ENCODE measurements at places on chromosomes 16 and 17. TPM values are rescaled to one million over a fixed set of nuclear protein-coding genes. Genes with fewer than 3 reads are reported as not detected.

DNA sequence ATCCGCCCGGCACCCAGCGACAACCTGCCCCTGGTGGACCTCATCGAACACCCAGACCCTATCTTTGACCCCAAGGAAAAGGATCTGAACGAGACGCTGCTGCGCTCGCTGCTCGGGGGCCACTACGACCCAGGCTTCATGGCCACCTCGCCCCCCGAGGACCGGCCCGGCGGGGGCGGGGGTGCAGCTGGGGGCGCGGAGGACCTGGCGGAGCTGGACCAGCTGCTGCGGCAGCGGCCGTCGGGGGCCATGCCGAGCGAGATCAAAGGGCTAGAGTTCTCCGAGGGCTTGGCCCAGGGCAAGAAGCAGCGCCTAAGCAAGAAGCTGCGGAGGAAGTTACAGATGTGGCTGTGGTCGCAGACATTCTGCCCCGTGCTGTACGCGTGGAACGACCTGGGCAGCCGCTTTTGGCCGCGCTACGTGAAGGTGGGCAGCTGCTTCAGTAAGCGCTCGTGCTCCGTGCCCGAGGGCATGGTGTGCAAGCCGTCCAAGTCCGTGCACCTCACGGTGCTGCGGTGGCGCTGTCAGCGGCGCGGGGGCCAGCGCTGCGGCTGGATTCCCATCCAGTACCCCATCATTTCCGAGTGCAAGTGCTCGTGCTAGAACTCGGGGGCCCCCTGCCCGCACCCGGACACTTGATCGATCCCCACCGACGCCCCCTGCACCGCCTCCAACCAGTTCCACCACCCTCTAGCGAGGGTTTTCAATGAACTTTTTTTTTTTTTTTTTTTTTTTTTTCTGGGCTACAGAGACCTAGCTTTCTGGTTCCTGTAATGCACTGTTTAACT lies 1.0 kb downstream of the NOG start:
- DNase-seq: no peak

GRCh38 chr17:7346761-7347614 lies 5.0 kb upstream of the KCTD11 start:
- no peak for DNase-seq

- DNase-seq: peak; percentile 41
These were observed 2.5 kb upstream of the CORO6 start for GRCh38 chr17:29625037-29625750.

DNA sequence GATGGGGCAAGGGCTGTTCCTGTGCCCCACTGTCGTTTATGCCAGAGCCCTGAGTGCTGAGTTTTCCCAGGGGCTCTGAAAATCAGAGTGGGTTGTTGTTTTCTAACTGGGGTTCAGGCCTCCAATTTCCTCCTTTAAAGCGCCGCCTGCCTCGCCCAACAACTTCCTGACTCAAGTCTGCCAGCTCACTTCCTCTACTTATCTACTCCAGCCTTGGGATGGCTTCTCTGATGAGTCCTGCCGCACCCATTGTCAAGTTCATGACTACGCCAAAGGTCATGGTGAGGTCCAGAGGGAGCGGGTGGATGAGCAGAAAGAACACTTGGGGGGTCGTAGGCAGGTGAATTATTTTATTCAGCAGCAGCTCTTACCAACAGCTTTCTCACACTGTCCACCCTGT lies 104.7 kb downstream of the UTP18 start:
- no peak for DNase-seq

DNA sequence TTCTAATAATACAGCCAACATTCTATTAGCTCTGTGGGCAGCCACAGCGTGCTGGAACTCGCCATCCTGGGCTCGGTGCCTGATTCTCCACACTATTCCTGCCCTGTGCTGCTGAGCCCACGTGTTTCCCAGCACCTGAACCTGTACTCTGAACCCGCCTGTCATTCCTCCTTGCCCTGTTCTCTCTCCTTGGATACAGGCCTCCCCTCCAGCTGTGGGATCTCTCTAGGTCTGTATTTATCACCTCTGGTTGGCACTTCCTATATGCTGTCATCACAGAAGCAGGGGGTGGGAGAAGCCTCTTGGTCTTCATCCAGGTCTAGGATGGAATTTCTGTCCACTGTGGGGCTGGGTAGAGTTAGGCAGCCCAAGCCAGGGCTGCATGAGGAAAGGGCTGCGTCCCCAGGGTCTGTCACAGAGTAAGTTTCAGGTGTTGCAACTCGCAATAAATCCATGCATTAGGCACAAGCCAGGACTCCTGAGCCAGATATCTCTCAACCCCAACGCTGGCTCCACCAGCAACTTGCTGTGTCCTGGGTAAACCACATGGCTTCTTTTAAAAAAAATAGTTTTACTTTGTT lies 56.0 kb downstream of the ABAT start:
- DNase-seq: peak; percentile 37

- DNase-seq: no peak
These were observed 383.2 kb upstream of the CCL2 start for GRCh38 chr17:33871720-33872540.

The KRT32 gene
- total RNA-seq: not detected

GRCh38 chr16:83967838-83968305 lies at the start of gene NECAB2:
Gene NECAB2, plus strand, starts transcription at chr16:83968244. Its CDS starts 405 bp downstream, at chr16:83968649.
- DNase-seq: no peak

The CETP gene
- total RNA-seq: 0.55 TPM

The OR4D1 gene
- not detected for total RNA-seq

DNA sequence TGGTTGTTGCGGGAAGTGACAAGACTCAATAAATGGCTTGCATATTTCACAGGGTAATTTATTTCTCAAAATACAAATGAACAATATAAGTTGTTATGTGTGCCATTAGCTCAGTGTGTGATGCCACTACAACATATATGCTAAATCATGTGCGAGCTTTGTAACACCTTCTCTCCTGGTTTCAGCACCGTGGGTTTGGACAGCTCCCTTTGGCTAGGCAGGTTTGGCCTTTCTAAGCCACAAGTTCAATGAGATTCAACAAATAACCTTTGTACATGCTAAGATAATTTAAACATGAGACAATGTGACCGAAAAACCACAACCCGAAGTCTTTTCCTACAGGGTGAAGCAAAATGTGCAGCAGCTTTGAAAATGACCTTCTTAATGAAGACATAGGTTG lies 563.9 kb downstream of the TMEM114 start:
- DNase-seq: no peak

DNA sequence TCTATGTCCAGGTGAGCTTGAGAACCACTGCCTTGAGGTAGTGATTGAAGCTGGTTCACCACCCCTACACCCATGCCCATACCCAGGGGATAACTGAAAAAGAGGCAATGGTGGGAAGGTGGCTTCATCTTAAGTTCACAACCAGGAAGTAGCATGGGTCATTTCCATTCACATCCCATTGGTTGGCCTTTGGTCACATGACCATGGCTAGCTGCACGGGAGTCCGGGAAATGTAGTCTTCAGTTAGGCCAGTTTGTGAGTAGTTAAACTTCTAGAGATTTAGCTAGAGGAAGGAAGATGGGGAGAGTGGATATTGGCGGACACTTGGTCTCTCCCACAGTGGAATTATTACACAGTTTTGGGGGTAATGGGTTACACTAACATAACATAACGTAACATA lies 92.9 kb downstream of the RGS9 start:
- no peak for DNase-seq

DNA sequence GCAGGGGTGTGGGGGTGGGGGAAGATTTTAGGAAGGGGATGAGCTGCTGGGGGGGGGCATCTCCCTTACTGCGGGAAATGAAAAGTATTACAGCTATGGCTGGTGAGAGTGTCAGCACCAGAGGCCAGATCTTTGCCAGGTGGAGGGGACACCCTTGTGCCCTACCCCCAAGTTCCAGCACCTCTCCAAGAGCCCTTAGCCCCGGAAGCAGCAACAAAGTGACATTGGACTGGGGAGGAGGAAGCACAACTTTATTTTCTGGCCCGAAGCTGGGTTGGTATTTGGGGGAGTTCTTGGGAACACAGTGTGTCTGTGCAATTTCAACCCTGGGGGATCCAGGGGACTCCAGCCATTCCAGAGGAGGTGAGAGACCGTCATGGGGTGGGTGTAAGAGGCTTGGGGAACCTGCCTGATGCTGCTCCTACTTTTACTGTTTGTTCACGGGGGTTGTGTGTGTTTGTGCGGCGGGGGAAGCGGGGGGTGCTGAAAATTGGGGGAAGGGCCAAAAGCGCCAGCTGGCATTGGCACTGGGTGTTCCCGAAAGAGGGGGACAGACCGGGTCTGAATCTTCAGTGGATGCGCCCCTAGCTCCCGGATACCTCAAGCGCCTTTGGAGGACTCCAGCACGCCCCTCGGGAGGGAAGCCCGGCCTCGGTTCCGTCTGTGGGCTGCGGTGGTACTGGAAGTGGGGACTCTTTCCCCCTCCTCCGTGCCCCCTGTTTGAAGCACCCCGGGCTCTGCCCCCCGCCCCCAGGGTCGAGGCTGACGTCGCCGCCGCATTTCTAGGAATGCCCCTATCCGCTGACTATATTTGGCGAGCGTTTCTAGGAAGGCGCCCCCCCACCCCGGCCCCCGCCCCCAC lies 230.3 kb downstream of the MRTFB start:
- DNase-seq: peak; percentile 77

DNA sequence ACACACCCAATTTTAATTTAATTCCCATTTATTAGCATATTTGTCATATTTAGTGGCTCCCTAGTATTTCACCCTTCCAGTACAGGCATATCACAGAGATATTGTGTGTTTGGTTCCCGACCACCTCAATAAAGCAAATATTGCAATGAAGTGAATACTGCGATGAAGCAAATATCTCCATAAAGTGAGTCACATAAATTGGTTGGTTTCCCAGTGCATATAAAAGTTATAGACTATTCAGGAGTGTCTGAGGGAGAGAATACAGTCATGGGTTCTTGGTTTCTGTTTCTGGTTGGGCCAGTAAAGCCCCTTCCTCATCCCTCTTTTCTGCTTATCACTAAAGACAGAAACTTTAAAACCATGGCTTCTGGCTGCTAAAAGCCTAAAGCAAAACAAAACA lies 295.4 kb upstream of the AXIN2 start:
- DNase-seq: no peak

DNA sequence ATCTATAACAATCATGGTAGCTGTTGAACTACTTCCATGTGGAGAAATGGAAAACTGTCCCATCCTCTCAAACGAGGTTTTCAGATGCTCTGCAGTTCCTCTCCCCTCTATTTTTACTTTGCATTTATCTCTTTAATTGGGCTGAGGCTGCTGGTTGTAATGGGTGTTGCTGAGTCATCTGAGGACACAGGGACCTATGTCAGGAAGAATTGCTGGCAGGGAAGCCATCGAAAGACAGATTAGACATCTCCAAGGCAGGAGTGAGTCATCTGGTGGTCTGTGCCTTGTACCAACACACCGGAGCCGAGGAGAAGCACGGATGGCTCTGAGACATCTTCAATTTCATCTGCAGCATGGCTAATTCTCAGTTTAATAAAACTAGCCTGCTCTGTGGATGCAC lies 394.5 kb downstream of the GRIN2A start:
- DNase-seq: no peak

DNA sequence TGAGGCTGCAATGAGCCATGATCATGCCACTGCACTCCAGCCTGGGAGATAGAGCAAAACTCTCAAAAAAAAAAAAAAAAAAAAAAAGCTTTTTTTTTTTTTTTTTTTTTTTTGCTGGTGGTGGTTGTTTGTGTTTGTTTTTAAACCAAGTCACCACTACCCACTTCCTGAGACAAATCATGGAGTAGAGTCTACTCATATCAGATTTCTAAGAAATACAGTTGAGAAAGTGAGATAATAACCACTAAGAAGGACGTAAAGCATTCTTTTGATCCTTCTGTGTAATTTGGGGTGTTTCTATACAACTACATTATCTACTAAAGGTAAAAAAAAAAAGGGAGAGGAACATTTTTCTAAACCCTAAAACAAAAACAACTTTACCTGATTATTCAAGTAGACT lies 38.0 kb downstream of the AXIN2 start:
- no peak for DNase-seq

The AGRP gene
- total RNA-seq: not detected

DNA sequence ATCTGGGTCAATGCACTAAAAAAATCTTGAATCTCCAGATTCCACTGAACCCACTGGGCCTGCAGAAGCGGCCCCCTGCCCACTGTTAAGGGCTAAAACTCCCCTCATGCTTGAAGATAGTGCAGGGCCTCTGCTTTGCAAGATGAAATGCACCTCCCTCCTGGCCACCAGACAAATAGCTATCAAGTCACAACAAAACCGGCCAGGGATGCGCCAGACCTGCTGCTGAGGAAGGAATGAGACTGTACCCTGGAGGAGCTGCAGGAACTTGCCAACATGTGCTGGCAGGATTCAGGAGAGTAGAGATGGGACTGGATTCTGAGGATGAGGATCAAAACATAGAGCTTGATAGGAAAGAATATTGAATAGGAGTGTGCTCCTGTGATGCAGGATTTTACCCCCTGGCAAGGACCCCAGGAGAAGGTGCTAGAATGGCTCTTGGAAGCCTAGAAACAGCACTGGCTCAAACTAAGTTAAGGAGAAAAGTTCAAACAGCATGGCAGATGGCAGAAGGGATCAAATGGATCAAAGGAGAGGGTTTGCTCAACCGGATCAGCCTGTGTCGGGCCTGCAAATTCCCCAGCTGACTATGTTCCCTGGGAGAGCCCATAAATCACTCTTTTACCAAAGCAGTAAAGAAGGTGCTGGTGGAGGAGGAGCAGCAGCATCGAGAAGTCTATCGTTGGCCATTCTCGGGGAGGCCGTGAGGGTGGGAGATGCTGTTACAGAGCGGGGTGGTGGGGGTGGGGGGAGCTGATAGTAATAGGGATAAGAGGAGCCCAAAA lies 27.2 kb upstream of the XYLT2 start:
- DNase-seq: no peak

GRCh38 chr17:76686538-76687297 lies 24.0 kb downstream of the MXRA7 start:
- DNase-seq: peak; percentile 71

DNA sequence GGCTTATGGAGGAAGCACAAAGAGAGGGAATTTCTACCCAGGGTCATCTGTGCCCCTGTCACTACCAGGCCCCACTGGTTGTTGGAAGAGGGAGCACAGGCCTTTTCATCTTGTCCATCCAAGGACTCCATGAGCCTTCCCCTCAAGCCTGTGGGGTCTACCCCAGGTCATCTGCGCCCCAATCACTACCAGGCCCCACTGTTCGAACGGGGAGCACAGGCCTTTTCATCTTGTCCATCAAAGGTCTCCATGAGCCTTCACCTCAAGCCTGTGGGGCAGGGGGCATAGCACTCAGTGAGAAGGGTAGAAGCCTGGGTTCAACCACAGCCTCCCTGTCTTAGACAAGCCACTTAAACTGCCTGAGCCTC lies 101.5 kb upstream of the CDH5 start:
- DNase-seq: no peak

Measured in sigmoid colon (tissue), 7 donors.